ENCODE measurements at places on chromosomes 2 and 18.

- peak; percentile 96 for DNase-seq
These were observed 220.7 kb downstream of the IRS1 start for GRCh38 chr2:226578879-226579278.

GRCh38 chr18:47317824-47318508 is 66.5 kb upstream of the SKOR2 start:
- DNase-seq = no peak

DNA sequence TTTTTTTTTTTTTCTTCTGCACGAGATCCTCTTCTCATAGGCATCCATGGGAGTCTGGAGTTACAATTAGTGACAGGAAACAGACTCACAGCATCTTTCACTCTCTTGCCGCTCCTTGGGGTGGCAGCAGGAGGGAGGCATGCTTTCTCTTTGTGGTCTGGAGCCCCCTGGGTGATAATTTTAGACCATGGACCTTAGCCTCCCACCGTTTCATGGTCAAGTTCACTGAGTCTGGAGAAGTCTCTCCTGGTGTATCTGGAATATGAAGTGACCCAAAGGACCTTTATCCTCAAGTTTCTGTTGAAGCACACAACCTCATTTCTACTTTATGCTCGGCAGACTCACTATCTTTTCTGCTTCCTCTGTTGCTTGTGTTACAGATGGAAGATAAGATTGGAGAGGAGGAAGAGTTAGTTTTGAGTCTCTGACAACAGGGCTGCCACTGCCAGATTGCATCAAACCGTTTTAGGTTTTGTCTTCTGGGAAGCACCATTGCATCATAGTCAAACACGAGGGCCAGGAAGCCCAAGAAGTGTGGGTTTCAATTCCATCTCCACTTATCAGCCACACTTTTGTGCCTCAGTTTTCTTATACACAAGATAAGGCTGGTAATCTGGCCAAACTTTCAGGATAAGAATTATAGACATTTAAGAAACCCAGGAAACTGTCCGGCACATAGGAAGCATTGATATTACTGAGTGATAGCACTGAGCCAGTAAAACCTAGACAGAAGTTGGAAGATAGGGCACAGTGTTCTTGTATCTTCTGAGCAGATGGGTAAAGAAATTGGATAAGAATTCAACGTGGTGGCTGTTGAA is 62.3 kb downstream of the ADCYAP1 start:
- no peak for DNase-seq

DNA sequence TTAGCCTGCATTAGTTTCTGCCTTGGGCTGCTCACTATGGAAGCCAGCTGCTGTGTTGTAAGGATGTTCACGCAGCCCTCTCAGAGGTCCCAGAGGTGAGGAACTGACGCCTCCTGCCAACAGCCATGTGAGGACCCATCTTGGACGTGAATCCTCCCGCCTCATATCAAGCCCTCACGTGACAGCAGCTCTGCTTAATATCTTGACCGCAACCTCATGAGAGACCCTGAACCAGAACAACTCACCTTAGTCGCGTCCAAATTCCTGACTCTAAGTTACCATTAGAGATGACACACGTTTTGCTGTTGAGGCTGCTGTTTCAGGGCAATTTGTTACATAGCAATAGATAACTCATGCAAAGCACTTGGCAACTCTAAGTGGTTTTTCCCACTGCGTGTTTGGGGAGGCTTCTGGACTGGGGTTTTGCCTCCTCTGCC is 97.7 kb downstream of the TMEM17 start:
- no peak for DNase-seq

GRCh38 chr2:182792441-182792840 is 74.0 kb downstream of the FRZB start:
- no peak for DNase-seq

DNA sequence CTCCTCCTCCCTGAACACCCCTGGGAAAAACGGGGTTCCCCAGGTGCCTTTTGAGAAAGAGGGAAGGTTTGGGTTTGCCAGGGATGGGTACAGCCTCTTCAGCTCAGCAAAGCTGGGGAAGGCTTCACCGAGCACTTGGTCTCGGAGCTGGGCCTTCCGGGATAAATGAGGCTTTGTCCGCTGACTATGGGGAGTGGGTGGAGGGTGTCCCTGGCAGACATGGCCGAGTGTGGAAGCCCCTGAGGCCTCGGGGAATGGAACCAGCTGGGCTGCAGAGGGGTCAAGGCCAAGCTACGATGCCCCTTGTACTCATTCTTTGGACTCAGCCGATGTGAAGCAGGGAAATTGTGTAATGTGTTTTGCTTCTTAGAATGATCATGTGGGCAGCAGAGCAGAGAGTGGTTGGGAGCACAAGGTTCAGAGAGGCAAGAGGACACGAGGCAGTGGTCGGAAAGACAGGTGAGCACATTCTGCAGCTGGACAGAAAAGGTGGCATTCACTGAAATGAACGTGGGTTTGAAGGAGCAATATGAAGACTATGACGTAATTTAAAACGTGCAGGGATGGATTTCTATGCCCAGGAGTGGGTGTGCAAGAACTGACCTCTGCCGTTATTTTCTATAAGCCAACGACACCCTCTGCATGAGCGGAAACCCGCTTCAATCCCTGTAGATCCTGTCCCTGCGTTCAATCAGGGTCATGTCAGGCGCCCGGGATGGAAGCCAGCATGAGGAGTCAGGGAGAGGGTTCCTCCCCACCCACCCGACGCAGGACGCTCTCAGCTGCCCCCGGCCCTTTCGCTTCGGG is 142.6 kb downstream of the PXDN start:
- peak; percentile 76 for DNase-seq

DNA sequence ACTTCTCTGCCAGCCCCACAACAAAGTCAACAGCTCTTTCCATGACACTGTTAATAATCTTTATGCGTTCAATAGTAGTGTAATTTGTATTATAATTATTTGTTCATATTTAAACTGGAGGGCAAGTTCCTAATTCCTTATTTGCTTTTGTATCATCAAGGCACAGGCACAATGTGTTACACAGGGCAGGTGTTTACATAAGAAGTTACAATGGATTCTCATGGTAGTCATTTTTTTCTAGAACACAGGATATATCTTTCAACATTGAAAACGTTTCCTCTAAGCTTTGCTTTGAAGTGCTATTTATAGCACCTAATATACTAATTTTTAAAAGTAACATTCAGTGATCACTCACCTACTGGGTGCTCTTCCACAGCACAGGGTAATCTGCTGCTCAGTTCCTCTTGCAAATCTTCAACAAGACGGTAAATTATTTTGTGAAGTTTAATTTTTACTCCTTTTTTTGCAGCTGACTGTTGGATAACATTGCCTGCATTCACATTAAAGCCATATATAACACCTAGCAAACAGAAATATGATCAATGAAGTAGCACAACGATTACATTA is 7.3 kb downstream of the RPS27A start:
- DNase-seq = no peak

DNA sequence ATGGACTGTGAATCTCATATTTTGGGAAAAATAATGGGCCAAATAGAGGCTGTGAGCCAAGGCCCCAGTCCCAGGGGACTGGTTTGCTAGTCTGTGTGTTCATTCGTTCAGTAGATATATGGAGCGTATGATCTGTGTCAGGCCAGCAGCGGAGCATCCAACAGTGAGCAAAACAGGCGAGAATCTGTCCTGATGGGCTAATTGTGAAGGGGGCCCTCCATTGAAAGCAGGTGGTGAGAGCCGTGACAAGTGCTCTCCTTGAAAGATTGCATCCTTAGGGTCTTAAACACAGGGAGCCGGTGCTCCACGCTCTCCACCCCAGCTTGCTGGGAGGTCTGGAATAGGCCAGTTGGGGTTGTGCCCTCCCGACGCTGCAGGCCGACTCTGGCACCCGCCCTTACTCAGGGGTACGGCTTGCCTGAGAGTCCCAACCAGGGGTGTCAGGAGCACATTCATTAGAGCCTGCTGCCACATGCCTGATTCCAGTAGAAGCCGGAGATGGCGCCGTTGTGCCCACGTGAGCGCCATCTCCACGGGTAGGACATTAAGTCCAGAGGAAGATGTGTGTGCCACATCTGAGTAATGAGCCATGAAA is 213.3 kb downstream of the SH3RF3 start:
- DNase-seq = no peak

- DNase-seq = peak; percentile 23
These were observed 20.6 kb downstream of the ERMN start for GRCh38 chr2:157304811-157305722.

GRCh38 chr18:61556862-61557261 is 223.6 kb downstream of the CDH20 start:
- DNase-seq = no peak

DNA sequence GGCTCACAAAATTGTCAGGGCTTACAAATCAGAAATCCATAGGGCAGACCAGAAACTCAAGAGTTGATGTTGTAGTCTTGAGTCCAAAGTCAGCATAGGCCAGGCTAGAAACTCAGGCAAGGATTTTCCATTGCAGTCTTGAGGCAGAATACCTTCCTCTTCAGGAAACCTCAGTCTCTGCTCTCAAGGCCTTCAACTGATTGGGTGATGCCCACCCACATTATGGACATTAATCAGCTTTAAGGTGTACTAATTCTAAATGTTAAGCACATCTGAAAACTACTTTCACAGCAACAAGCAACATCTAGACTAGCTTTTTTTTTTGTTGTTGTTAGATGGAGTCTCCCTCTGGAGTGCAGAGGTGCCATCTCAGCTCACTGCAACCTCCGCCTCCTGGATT is 31.3 kb upstream of the ZNF512 start:
- no peak for DNase-seq

GRCh38 chr2:217085543-217085942 is 225.7 kb upstream of the TNP1 start:
- DNase-seq = peak; percentile 79

DNA sequence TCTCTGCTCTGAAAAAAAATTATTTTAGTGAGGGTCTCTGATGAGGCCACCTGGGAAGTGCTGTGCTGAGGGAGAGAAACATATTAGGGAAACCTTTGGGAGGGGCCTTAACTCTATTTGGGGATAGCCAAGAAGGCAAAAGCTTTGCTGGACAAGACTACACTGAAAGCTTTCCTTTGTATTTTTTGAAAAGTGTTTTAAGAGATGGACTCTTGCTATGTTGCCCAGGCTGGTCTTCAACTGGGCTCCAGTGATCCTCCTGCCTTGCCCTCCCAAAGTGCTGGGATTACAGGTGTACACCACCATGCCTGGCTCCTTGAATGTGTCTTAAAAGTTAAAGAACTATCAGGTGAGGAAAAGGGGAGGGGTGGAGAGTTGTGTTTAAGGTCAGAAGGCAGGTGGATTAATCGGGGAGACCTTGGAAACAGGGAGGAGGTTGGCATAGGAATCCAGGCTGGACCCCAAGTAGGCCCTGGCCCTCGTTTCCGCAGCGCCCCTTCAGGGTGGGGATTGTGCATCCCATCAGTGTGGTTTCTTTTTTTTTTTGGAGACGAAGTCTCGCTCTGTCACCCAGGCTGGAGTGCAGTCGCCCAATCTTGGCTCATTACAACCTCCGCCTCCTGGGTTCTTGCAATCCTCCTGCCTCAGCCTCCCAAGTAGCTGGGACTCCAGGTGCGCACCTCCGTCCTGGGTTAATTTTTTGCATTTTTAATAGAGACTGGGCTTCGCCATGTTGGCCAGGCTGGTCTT is 92.1 kb downstream of the MYCN start:
- DNase-seq = no peak

DNA sequence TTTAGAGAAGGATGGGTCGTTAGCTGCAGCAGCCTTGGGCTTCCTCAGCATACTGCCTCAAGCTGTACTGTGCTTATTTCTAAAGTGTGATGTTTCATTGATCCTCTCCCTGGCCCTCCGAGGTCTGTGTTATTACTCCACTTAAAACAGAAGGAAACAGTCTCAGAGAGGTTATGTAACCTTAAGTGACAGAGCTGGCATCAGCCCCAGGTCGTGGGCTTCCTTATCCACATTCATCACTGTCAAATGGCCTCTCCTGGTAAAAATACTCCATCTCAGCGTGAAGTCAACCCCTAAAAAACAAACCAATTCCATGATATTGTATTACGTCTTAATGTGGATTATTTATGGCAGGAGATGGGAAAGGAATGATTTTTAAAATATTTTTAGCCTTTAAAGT is 153.3 kb upstream of the NOSTRIN start:
- DNase-seq = no peak

- no peak for DNase-seq
These were observed 48.1 kb downstream of the TPGS2 start for GRCh38 chr18:36780748-36781147.

DNA sequence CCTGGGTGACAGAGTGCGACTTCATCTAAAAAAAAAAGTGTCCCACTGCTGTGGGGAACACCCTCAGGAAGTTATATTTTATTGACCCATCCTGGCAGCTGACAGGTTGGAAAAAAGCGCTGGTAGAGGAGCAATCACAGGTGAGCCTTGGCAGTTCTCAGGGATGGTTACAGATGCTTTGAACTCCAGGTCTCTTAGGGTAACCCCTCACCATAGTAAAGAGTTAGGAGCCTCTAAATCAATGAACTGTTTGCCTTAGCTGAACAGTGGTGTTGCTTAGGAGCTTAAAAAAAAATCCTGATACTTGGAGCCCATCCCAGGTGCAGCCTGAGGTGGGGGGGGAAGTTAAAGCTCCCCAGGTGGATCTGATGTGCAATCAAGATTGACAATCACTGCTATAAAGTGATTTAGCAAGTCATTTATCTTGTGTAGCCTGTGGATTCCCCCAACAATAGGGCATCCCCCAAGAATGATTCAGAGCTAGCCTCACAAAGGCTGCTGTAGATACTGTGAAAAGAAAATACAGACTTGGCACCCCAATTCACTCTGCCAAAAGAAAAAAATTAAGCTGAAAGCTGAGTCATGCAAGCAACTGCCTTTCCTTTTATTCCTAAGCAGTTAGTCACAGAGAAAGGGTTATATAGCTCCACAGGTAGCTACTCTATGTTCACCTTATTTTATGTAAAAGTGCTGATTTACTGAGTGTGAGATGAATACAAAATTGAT is 14.8 kb downstream of the SLC16A14 start:
- peak; percentile 83 for DNase-seq

- DNase-seq = peak; percentile 35
These were observed 23.7 kb upstream of the MYO5B start for GRCh38 chr18:50218432-50219197.

- DNase-seq = peak; percentile 74
These were observed 52.9 kb upstream of the PARD3B start for GRCh38 chr2:204492417-204492816.

- DNase-seq = peak; percentile 69
These were observed at the start of gene PLEKHB2 for GRCh38 chr2:131105156-131105949. TSS of gene PLEKHB2 (plus strand) at chr2:131105336. CDS start at chr2:131120942, 15,606 bp downstream.

DNA sequence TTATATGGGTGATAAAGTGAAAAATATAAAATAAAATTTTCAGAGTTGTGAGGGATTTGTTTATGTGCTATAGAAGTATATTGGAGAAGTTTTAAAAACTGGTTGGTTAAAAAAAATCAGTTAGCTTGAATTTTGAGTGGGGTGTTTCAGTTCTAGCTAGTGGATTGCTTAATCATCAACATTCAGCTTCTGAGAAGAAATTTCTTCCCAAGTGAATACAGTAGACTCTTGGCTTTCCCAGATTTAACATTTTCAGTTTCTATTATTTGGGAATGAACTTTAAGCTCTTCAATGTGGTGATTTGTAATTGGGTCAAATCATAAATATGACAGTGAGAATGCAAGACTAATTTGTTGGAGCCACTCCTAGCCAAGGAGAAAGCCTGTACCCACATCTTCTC is 120.8 kb downstream of the PLCL1 start:
- DNase-seq = no peak

GRCh38 chr2:232523682-232524597 is 2.0 kb upstream of the CHRND start:
- no peak for DNase-seq

GRCh38 chr2:173239644-173240043 is 115.0 kb upstream of the CDCA7 start:
- DNase-seq = no peak

- no peak for DNase-seq
These were observed 122.6 kb upstream of the EPAS1 start for GRCh38 chr2:46174345-46175170.
